ENCODE measurements at places on chromosomes 11 and 22. TPM values are rescaled to one million over a fixed set of nuclear protein-coding genes. Genes with fewer than 3 reads are reported as not detected.

Gene MMP12
- total RNA-seq: not detected

Gene APLNR
- 5.7 TPM for total RNA-seq

Gene MS4A7
- total RNA-seq: 10.4 TPM

Gene TRIM51
- not detected for total RNA-seq

Gene SLC25A17
- 5.7 TPM for total RNA-seq

Gene OR51G1
- total RNA-seq: not detected

Gene LARGE2
- 0.88 TPM for total RNA-seq

Gene BTG4
- not detected for total RNA-seq

Gene MMP13
- not detected for total RNA-seq

Gene MUC6
- not detected for total RNA-seq

Data from heart left ventricle (tissue), 16 donors.